ENCODE measurements at places on chromosomes 11 and 22. TPM values are rescaled to one million over a fixed set of nuclear protein-coding genes. Genes with fewer than 3 reads are reported as not detected.

DNA sequence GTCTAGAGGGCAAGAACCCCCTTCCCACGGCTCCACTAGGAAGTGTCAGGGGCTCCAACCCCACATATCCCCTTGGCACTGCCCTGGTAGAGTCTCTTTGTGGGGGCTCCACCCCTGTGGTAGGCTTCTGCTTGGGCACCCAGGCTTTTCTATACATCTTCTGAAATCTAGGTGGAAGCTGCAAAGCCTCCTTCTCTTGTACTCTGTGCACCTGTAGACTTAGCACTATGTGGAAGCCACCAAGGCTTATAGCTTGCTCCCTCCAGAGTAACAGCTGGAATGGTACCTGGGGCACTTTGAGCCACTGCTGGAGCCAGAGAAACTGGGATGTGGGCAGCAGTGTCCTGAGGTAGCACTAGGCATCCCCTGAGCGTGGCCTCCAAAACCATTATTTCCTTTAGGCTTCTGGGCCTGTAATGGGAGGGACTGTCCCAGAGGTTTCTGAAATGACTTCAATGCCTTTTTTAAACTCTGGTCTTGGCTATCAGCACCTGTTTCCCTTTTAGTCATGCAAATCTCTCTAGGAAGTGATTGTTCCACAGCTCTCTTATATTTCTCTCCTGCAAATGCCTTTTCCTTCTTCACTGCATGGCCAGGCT is 68.4 kb downstream of the TRAF6 start:
- H3K36me3 ChIP-seq, result no peaks in the 10 kb centered on the region
- H3K4me1 ChIP-seq, result peaks cover 3% of the 10 kb centered on the region
- no peak overlapping the region for H3K27ac ChIP-seq
- DNase-seq, result no peak

C11orf42 gene
- total RNA-seq, result not detected

RAB39A gene
- total RNA-seq, result not detected

- DNase-seq, result no peak
- no peaks in the 10 kb centered on the region for H3K36me3 ChIP-seq
- no peak overlapping the region for H3K27ac ChIP-seq
- peaks cover 85% of the 10 kb centered on the region for H3K27me3 ChIP-seq
- H3K4me1 ChIP-seq, result no peaks in the 10 kb centered on the region
These were observed 56.8 kb downstream of the IGLL5 start for GRCh38 chr22:22944268-22944985.

MUC2 gene
- total RNA-seq, result not detected

GRCh38 chr11:43825217-43825816 is 55.3 kb upstream of the ALKBH3 start:
- no peak overlapping the region for H3K27ac ChIP-seq
- H3K36me3 ChIP-seq, result no peaks in the 10 kb centered on the region
- H3K27me3 ChIP-seq, result no peaks in the 10 kb centered on the region
- H3K4me1 ChIP-seq, result peaks cover 2% of the 10 kb centered on the region
- H3K4me3 ChIP-seq, result no peak overlapping the region
- DNase-seq, result peak; percentile 43

DNA sequence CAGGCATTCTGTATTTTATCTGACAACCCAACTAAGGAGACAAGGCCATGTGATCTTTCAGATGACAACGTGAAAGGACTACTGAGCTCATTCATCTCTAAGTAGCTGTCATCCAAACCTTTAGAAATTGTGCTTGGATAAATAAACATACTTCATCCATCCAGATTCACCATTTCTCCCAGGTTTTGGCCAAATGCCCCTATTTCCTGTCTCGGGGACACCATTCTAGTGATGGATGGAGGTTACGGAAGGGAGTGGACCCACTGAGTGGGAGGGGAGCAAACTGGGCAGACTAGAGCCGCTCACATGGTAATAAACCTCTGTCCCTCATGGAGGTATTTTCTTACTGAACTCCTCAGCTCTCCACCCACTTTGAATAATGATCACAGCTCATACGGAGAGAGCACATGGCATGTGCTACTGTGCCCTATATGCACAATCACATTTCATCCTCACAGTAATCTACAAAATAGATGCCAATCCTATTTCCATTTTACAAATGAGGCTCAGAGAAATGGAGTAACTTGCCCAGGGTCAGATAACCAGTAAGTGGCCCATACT is 114.4 kb downstream of the SLC1A2 start:
- no peaks in the 10 kb centered on the region for H3K36me3 ChIP-seq
- no peaks in the 10 kb centered on the region for H3K27me3 ChIP-seq
- peak overlapping the region; percentile 56 for H3K27ac ChIP-seq
- no peak for DNase-seq

DNA sequence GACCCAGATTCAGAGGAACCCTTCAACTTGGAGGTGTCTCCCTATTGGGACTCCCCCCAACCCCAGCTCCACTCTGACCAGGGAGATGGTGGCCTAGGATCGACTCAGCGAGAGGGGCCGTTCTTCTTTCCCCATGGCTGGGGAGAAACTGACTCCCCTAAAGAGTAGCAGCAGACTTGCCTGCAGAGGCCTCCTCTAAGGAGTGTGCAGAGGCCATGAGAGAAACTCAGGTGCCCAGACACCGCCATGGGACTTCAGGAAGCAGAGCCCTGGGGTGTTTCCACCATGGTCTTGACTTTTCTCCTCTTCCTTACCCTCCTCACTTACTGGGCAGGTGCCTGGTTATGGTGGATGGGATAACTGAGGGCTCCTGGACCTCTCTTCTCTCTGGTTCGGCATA is 2.6 kb upstream of the TOP3B start:
- no peak for DNase-seq
- no peak overlapping the region for H3K27ac ChIP-seq
- H3K27me3 ChIP-seq, result peaks cover 32% of the 10 kb centered on the region
- H3K4me1 ChIP-seq, result no peaks in the 10 kb centered on the region

CSNK1E gene
- total RNA-seq, result 172 TPM

- H3K4me3 ChIP-seq, result no peak overlapping the region
- no peak overlapping the region for H3K27ac ChIP-seq
- H3K4me1 ChIP-seq, result no peaks in the 10 kb centered on the region
- peaks cover 58% of the 10 kb centered on the region for H3K27me3 ChIP-seq
- H3K36me3 ChIP-seq, result no peaks in the 10 kb centered on the region
- DNase-seq, result no peak
These were observed 24.5 kb downstream of the MCHR1 start for GRCh38 chr22:40703736-40704135.

DNA sequence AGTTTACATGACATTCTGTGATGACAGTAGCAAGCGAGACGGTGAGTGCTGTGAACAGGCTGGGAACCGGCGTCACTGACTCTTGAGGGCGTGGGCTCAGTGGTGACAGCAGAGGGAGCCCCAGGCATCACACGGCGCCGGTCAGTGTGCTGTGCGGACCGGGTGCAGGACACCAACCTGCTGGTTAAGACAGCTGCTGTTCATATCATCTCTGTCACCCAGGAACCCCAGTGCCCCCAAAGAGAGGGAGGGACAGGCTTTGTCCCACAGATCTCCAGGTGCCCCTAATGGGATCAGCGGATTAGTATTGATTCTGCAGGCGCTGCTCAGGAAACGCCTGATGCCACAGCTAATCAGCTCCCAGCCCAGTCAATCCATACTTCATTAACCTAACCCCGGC is 18.4 kb downstream of the B3GAT1 start:
- H3K36me3 ChIP-seq, result no peaks in the 10 kb centered on the region
- DNase-seq, result peak; percentile 46
- peaks cover 61% of the 10 kb centered on the region for H3K27me3 ChIP-seq
- no peak overlapping the region for H3K27ac ChIP-seq
- H3K4me3 ChIP-seq, result no peak overlapping the region

IGLL1 gene
- not detected for total RNA-seq

DNA sequence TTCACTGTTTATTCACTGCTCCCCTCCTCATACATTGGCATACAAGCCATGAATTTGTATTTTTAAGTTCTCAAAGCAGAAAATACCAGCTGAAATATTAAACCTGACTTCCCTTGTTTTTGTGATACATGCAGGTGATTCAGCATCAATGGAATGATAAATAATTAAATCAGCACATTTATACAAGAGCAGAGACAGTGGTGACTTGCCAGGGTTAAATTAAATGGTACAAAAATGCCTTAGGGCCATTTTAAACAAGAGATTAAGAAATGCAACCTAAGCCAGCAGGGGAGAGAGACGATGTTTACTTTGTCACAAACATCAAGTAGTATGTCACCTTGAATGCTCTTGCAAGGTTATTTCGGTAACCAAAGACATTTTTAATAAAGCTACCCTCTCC is 95.9 kb upstream of the DDI1 start:
- H3K27me3 ChIP-seq, result no peaks in the 10 kb centered on the region
- no peak overlapping the region for H3K4me3 ChIP-seq
- no peak for DNase-seq
- H3K27ac ChIP-seq, result no peak overlapping the region
- H3K4me1 ChIP-seq, result no peaks in the 10 kb centered on the region

GRCh38 chr22:20751185-20751851 is 22.6 kb upstream of the SERPIND1 start:
- H3K4me1 ChIP-seq, result peaks cover 9% of the 10 kb centered on the region
- DNase-seq, result no peak
- peaks cover 25% of the 10 kb centered on the region for H3K36me3 ChIP-seq

DNA sequence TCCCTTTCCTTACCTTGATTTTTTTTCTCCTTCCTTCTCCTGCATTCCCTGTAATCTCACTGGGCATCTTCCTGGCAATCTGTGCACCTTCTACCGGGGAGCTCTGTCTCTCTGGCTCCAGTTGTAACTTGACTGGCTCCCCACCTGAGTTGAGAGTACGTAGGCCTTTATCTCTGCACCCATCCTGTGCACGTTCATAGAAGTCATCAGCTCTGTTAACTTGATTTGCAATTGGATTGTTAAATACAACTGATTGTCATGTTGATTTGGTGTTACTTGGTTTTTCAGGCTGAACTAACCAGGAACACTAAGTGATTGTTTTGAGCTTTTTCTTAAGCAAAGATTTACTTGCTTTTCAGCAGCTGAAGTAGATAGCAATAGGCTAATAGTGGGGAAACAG is 11.8 kb downstream of the SWAP70 start:
- H3K27ac ChIP-seq, result peak overlapping the region; percentile 0
- no peaks in the 10 kb centered on the region for H3K36me3 ChIP-seq
- H3K4me3 ChIP-seq, result no peak overlapping the region

GRCh38 chr22:28052825-28053269 is 133.8 kb upstream of the PITPNB start:
- DNase-seq, result no peak
- no peaks in the 10 kb centered on the region for H3K4me1 ChIP-seq
- H3K36me3 ChIP-seq, result no peaks in the 10 kb centered on the region
- no peak overlapping the region for H3K4me3 ChIP-seq
- H3K27me3 ChIP-seq, result peaks cover 48% of the 10 kb centered on the region

DNA sequence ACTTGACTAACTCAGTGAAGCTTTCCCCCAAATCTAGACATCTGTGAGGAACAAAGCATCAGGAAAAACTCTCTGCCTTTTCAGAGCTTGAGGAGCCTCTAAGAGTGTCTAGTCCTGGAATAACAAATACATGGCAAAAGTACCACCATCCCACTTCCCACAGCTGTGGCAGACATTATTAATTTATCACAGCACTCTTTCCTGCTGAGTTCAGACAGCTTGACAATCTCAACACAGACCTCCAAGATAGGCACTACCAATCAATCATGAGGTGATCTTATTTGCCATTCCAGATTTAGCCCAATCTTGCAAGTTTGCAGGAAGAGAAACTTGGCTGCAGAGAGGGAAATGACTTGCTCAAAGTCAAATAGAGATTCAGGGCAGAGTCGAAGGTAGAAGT is 202.8 kb downstream of the MN1 start:
- H3K36me3 ChIP-seq, result no peaks in the 10 kb centered on the region
- H3K27ac ChIP-seq, result no peak overlapping the region
- no peak overlapping the region for H3K4me3 ChIP-seq
- H3K4me1 ChIP-seq, result no peaks in the 10 kb centered on the region

SLC29A2 gene
- 40.4 TPM for total RNA-seq

DNA sequence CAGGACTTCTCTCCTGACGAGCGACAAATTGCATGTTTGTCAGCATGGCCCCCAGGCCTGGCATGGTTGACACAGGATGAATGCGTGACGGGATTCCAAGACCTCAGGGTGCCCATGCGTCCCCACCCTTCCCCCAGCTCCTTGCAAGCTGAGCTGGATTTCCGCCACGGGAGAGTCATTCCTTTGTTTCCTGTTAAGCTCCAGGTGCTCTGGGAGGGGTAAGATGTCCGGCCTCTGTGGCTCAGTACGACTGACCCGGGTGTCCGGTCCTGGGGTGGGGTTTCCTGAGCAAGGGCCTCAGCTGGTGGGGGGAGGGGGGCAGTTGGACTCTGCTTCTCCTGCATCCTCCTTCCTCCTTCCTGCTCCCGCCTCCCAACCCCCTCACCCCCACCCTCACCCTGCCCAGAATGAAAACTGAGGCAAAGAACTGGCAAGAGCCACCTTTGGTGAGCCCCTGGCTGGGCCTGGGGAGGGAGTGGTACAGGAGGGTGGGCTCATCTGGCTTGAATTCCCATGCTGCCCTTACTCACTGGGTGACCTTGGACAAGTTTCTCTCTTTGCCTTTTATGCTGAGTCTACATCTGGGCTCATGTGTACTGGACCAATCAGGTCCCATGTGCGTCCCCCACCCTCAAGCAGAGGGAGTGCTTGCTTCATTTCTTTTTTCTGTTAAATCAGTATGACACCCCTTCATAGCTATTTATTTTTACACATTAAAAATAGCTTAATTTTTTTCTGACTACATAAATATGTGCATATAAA is 2.5 kb downstream of the CDC42EP2 start:
- peak overlapping the region; percentile 96 for H3K4me3 ChIP-seq
- no peaks in the 10 kb centered on the region for H3K27me3 ChIP-seq
- H3K36me3 ChIP-seq, result peaks cover 76% of the 10 kb centered on the region
- peaks cover 31% of the 10 kb centered on the region for H3K4me1 ChIP-seq
- peak overlapping the region; percentile 89 for H3K27ac ChIP-seq

DNA sequence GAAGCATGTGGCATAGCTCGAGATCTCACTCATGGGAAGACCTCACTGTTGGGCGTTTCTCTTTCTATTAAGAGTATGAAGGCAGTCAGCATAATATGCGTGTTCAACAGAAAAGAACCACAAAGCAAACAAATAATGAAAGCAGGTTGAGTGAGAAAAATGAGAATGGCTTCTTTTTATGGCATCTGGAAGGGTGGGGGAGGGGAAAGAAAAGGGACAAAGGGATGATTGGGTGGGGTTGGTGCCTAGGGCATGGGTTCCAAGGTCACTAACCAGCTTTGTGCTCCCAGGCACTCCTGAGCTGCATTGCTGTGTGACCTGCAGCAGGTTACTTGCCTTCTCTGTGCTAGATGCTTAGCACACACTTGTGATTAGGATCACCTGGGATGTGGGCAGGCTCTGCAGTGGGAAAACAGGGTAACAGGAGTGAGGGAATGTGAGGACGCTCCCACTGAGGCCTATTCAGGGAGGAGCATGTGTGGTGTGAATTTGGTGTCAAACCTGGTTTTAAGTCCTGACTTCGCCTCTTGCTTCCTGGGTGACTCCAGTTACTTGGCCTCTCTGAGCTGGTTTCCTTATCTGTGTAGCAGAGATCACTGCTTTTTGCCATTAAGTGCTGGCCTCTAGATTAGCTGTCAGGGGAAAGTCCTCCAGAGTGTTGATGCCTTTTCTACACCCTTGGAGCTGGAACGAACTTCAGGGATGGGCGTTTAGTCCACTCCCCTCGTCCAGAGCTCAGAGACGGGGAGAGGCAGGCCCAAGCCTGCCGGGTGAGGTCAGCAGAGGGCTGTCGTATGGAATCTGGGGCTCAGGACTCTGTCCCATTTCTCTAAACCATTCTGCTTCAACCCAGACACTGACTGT is 74.8 kb downstream of the KIAA1671 start:
- H3K4me1 ChIP-seq, result peaks cover 41% of the 10 kb centered on the region
- H3K36me3 ChIP-seq, result peaks cover 12% of the 10 kb centered on the region
- no peak for DNase-seq
- peak overlapping the region; percentile 3 for H3K4me3 ChIP-seq

- no peak overlapping the region for H3K4me3 ChIP-seq
- DNase-seq, result no peak
- peaks cover 36% of the 10 kb centered on the region for H3K36me3 ChIP-seq
- no peaks in the 10 kb centered on the region for H3K4me1 ChIP-seq
- no peaks in the 10 kb centered on the region for H3K27me3 ChIP-seq
These were observed 38.2 kb downstream of the AP2A2 start for GRCh38 chr11:963852-964251.
